A549 treated with CpdA at 1 μM for 4 hours (cell line): ENCODE measurements at places on chromosomes 2 and 18. TPM values are rescaled to one million over a fixed set of nuclear protein-coding genes. Genes with fewer than 3 reads are reported as not detected.

The NPHP1 gene
- 8.0 to 10.3 TPM (median 8.9 TPM) in 5 replicates for total RNA-seq

The FAM110C gene
- 0.06 to 0.58 TPM (median 0.12 TPM) in 5 replicates for total RNA-seq

The SFT2D3 gene
- total RNA-seq = 4.1 to 6.2 TPM (median 5.7 TPM) in 5 replicates

The WDR33 gene
- 18.2 to 26.0 TPM (median 24.4 TPM) in 5 replicates for total RNA-seq

The NUP35 gene
- 33.7 to 50.0 TPM (median 36.3 TPM) in 5 replicates for total RNA-seq

The METTL8 gene
- total RNA-seq = 23.2 to 30.1 TPM (median 28.1 TPM) in 5 replicates

The SLC30A3 gene
- total RNA-seq = 2.6 to 3.8 TPM (median 3.4 TPM) in 5 replicates

The FAM237A gene
- not detected in 5 replicates for total RNA-seq

The CAD gene
- 54.8 to 73.0 TPM (median 66.8 TPM) in 5 replicates for total RNA-seq

The OTOS gene
- not detected in 5 replicates for total RNA-seq

The CD302 gene
- total RNA-seq = 1.9 to 2.7 TPM (median 2.2 TPM) in 5 replicates

The VPS54 gene
- 14.0 to 17.1 TPM (median 15.5 TPM) in 5 replicates for total RNA-seq

The RNU2-63P gene
- not detected in 5 replicates for total RNA-seq
